ENCODE measurements at places on chromosomes 16 and 17.

GRCh38 chr17:9146064-9146463, 124.8 kb downstream of the NTN1 start:
- DNase-seq, result no peak

GRCh38 chr17:79627766-79628690, 17.2 kb upstream of the RBFOX3 start:
- no peak for DNase-seq

DNA sequence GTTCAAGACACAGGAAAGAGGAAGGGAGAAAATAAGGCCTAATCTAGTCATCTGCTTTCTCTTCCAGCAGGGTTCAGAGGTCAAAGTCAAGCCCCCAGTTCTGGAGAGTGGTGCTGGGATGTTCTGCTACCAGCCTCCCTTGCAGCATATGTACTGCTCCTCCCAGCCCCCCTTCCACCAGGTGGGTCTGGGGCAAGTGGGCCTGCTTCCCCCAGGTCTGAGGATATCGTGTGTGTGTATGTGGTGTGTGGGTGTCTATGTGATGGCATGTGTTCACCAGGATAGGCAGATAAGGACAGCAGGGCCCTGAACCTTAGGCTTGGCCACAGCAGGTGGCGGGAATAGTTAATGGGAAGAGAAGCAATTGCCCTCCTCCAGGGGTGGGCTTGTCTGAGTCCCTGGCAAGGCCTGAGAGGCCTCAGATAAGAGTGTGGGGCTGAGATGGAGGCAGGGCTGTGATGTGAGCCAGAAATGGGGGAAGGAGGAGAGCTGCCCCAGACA, 21.1 kb downstream of the FOXN1 start:
- no peak for DNase-seq

- no peak for DNase-seq
Observed at GRCh38 chr16:49876716-49877129, 20.8 kb upstream of the ZNF423 start.

- DNase-seq, result no peak
Observed at GRCh38 chr17:35368081-35368830, 5.2 kb downstream of the SLFN11 start.

GRCh38 chr16:18024611-18025010, 311.9 kb downstream of the NPIPA8 start:
- DNase-seq, result no peak

DNA sequence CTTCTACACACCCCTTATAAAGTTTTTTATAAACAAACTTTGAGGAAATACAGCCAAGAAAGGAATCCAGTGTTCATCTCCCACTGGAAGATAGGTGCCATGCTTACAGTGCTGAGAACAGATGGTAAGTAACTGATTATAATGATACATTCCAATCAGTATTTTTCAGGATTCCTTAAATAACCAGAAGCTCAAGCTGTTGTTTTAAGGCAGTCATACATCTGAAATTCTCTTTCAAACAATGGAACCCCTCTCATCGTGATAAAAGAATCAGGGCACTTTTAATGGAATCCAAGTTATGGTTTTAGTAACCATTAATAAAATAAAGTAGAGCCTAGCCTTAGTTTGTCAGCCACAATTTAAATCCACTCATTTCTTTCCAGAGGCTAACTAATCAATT, 56.1 kb upstream of the STAC2 start:
- no peak for DNase-seq

DNA sequence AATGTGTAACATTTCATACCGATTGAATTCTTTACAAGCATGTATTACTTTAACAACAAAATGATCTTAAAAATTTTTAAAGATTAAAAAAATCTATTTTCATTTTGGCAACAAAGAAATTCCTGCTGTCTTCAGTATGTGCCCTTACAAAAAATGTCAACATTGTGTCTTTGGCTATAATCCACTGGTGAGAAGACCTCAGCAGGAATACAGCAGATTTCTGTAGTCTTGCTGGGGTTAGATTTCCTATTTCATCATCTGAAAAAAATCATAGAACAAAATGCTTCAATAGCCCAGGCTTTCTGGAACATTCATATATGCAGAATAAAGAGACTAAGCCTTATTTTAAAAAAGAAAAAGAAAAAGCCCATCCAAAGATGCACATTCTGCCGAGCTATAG, 129.1 kb upstream of the CA10 start:
- no peak for DNase-seq

DNA sequence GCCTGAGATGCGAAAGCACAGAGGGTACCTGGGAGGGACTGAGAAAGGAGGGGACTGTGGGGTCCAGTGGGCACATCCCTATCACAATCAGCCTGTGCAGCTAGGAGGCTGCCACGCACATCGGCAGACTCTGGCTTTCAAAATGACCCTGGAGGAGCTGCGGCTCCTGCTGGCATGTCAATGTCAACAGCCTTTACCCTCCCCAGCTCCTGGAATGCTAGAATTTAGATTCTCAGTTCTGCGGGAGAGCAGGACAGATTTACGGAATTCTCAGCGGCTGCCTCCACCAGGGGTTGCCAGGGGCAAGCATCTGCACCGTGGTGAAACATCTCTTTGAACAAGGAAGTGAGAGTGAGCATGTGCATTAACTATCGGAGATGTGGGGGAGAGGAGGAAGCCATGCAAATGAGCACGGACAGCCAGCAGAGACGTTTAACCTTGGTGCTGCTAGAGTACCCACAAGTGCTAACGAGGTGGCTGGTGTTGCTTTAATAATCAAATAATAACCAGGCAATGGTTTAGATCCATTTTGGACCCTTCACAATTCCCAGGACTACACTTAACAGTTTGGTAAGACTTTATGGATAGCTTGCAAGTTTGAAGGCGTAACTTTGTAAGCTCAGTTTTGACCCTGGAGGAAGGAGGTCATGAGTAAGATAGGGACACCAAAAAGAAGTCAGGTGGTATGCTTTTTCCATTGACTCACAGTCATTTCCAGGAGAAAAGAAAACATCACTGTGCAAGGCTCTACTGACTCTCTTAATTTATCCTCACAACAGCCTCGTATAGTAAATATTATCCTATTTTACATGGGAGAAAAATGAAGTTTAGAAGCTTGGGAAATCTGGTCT, 54.1 kb downstream of the XYLT1 start:
- peak; percentile 25 for DNase-seq

DNA sequence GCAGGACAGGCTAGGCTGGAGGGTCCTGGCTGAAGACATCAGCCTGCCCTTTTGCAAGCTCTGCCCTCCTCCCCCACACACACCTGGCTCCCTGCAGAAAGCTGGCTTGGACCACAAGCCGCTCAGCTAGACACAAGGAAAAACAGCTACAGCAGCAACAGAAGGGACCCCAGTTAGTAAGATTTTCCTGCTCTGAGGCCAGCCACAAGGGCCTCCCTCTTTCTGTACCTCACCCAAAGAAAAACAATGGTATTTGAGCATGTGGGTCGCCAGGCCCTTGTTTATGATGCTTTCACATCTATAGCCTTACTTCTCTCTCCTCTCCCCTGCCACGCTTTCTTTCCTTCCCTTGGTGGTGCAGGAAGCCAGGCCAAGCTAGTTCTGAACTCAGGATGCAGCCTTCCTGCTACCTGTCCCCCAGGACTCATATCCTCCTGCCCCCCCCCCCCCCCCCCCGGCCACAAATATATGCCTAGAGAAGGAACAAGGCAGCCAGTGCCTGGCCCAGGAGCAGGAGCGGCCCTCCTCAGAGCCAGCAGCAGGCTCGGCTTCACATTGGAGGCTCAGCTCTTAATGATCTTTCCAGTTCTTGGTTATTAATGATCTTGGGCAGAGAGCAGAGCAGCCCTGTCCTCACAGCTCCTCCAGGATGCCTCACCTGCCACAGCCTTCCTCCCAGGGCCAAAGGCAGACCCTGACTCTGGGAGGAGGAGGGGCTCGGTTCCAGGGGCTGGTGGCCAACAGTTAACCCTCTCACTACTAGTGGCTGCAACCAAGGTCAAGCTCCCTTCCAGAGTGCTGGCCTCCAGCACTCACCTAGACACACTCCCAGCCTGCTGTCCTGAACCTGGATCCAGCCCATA, 19.5 kb downstream of the GRIN2C start:
- DNase-seq, result no peak

- DNase-seq, result no peak
Observed at GRCh38 chr16:14373896-14374295, 256.2 kb downstream of the PARN start.

GRCh38 chr17:5133311-5133710, 17.5 kb downstream of the USP6 start:
- DNase-seq, result no peak

- DNase-seq, result no peak
Observed at GRCh38 chr16:82344157-82344556, 174.1 kb upstream of the MPHOSPH6 start.

- no peak for DNase-seq
Observed at GRCh38 chr17:70394473-70395232, 225.3 kb downstream of the KCNJ2 start.

DNA sequence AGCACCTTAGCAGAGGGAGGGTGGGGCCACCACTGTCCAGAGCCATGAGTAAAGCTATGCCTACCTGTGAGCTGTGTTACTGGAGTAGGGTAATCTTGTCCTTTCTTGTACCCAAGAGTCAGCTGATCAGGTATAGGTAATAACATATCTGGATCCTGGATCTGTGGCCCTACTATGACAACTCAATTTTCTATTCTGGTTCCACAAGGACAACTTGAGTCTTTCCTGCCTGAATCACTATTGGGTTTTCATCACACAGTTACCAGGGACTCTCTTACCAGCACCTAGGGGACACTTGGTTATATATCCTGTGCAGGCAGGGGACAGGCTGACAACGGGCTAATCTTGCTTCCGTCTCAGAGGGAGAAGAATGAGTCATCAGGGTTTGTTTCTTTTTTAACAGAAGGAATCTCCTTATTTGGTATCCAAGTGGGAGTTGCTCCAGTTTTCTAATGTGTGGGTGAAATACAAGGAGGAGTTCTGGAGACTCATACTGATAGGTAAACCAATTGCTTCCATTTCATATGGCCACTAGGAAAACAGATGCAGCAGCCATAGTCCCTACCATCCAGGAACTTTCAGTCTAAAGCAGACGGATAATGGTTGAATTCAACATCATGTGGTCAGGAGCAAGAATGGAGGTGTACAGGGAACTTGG, 6.8 kb downstream of the ZNF267 start:
- DNase-seq, result no peak

DNA sequence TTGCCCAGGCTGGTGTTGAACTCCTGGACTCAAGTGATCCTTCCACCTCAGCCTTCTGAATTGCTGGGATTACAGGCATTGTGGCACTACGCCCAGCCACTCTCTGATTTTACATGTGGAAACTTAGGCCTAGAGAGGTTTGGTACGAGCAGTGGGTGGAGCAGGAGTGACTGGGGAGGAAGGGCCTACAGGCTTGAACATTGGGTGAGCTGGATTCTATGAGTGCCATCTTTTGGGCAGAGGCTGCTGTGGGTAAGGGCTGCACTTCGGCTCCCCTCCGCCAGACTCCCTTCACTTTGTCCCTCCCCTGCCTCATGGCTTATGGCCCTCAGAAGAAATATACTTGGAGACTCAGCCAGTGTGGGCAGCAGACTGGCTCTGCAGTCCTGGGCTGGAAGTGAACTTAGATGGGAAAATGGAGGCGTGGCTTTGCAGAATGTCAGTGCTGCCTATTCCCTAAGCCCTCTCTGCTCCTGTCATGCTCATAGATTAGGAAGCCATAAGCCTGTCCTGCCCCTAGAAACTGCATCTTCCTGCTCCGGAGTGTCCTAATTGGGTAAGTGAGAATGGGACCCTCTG, 9.5 kb upstream of the MRC2 start:
- no peak for DNase-seq

DNA sequence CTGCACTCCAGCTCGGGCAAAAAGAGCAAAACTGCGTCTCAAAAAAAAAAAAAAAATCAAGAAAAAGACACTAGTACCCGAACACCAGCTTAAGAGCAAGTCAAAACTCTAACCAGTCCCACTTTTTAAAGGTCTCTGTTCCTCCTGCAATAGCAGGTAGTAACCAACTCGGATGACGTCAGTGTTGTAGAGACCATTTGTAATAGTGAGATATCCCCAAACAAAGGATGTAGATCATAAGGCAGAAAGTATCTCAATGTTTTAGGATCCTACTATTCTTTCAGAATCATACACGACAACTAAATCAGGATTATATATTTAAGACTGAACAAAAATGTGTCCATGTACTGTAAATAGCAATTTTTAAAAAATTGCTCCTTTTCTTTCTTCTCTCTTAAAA, 2.4 kb downstream of the JPT1 start:
- DNase-seq, result no peak

DNA sequence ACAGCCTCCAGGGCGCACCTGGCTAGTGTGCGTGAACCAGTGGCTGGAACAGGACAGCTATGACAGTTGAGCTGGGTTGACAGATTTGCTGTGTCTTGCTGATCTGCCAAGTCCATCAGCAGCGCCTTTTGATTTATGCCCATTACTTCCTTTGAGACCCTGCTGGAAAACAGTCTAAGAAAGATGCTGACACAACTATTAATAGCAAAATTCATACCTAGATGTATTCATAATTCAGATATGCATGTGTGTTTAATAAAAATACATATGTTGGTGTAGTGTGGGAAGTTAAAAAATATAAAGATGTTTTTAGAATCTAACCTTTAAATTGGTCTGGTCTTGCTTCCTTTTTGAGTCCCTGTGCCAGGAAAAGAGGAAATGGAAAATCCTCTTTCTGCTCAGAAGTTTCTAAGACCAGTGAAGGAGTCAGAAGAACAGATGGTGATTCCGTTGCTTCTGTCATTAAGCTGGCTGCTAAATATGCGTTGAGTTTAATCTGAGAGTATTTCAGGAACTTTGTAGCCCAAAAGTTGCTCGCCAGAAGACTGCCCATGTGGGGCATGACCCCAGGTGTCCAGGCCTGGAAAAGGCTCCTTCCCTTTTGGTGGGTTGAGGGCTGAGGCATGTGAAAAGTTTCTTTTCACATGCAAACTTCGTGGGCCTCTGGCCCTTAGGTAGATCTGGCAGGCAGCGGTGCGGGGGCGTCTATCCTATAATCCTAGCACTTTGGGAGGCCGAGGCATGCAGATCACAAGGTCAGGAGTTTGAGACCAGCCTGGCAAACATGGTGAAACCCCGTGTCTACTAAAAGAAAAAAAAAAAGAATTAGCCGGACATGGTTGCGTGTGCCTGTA, 40.0 kb upstream of the ENDOV start:
- DNase-seq, result no peak

GRCh38 chr17:77442976-77443747, 302.4 kb downstream of the SEC14L1 start:
- DNase-seq, result no peak

- no peak for DNase-seq
Observed at GRCh38 chr17:21167303-21167702, 40.5 kb downstream of the DHRS7B start.

- DNase-seq, result no peak
Observed at GRCh38 chr17:3157218-3157617, 29.9 kb upstream of the OR1G1 start.

GRCh38 chr17:834136-834535, 52.0 kb downstream of the MRM3 start:
- no peak for DNase-seq

GRCh38 chr16:22014271-22014873, 6.5 kb downstream of the MOSMO start:
- DNase-seq, result no peak

- DNase-seq, result no peak
Observed at GRCh38 chr16:10660950-10661635, 33.6 kb downstream of the TEKT5 start.

GRCh38 chr16:75452464-75453190, 11.9 kb downstream of the TMEM170A start:
- DNase-seq, result no peak
